ENCODE measurements at places on chromosomes 2 and 18.

DNA sequence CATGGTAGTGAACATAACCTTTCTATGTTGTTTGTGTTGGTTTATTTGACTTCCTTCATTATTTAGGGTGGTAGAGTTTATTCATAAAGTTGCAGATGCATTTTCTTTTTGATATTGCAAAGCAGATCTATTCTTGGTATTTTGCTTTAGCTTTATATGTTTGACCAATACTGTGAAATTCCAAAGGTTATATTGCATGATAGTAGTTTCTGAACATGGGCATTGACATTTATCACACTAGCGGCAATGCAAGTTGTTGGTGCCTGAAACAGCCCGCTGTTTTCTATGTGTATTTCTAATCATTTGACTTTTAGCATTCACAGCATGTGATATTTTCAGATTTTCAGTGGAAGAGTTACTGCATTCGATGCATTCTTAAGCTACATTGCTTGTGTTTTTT, 87.2 kb downstream of the ASXL3 start:
- no peak for DNase-seq

GRCh38 chr2:196268538-196269338, 97.4 kb upstream of the STK17B start:
- DNase-seq = no peak

GRCh38 chr18:10413722-10414121, 40.7 kb upstream of the APCDD1 start:
- no peak for DNase-seq

GRCh38 chr18:31739651-31740050, 21.0 kb downstream of the SLC25A52 start:
- no peak for DNase-seq

DNA sequence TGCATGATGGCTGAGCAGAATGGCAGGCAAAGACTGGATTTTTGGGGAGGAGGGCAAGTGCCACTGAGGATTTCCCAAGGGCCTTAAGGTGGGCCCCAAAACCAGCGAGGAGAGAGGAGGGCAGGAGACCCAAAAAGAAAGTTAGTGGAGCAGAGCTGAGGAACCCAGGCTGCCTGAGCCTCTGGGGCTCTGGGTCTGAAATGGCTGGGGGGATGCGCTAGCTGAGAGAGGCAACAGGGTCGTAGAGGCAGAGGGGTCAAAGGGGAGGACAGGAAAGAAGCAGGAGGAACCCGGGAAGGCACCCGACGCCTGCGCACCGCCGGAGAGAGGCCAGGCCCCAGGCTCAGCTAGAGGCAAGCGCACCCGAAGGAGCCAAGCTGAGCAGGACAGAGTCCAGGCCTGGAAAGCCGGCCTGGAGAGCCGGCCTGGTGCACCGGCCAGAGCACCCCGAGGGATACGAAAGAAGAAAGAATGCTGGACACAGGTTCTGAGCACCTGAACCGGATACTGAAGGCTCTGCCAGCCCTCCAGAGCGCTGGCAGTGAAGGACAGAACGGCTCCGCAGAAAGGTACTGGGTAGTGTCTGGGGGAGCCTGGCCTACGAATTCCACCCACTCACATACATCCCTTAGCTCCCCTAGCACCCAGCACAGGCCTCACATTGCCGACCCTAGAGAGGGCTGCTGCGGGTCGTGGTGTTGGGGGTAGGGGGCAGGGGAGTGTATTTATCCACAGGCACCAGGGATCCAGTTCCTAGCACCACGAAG, 39.5 kb upstream of the ATP6V1B1 start:
- DNase-seq = no peak

GRCh38 chr2:27977731-27978312, 87.3 kb downstream of the BABAM2 start:
- DNase-seq = no peak

DNA sequence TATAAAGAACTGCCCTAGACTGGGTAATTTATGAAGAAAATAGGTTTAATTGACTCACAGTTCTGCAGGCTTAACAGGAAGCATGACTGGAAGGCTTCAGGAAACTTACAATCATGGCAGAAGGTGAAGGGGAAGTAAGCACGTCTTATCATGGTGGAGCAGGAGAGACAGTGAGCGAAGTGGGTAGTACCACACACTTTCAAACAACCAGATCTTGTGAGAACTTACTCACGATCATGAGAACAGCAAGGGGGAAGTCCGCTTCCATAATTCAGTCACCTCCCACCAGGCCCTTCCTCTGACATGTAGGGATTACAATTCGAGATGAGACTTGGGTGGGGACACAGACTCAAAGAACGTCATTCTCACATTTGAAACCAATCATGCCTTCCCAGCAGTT, 260.1 kb upstream of the FAM98A start:
- DNase-seq = no peak

DNA sequence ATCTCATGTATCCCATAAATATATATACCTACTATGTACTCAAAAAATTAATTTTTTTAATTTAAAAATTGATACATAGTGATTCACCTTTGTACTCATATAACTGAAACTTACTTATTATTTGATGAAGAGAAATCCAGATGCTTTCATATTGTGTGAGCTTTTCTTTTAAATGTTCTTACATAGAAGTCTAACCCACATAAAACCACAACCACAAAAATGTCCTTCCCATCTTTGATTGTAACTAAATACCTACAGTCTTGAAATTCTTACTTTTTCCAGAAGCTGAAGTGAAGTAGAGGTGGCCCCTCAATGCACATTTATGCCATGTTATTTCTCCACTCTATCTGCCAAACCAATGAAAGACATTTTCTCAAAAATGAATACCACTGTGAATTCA, 117.9 kb upstream of the COL5A2 start:
- DNase-seq = no peak

- DNase-seq = no peak
Observed at GRCh38 chr2:197286805-197287595, 23.6 kb downstream of the ANKRD44 start.

GRCh38 chr2:238278626-238279323, 9.6 kb downstream of the PER2 start:
- DNase-seq = no peak

DNA sequence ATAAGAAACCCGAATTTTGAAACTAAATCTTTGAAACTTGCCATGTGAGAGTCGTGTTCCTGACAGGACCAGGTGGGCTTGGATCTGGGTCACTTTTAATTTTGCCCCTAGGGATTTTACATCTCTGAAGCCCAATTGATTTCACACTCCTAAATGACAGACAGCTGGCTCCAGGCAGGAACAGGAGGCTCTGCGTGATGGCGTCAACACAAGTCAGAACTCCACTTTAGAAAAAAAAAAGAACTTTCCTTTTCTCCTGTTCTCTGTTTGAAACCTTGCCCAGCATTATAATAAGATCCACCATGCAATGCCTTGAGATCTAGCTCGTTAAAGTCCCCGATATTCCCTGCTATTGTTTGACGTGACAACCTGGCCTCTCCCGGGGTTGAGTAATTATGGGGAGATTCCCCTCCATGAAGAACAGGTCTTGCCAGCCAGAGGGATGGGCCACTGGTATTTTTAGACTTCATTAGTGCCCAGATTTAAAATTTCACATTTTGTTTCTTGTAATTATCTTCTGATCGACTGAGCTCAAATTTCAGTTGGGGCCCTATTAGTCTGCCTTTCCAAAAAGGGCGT, 260.3 kb downstream of the KLHL29 start:
- no peak for DNase-seq

GRCh38 chr2:88442473-88442872, 10.0 kb downstream of the FOXI3 start:
- no peak for DNase-seq

- no peak for DNase-seq
Observed at GRCh38 chr2:242020196-242021004, 150.9 kb downstream of the RTP5 start.

DNA sequence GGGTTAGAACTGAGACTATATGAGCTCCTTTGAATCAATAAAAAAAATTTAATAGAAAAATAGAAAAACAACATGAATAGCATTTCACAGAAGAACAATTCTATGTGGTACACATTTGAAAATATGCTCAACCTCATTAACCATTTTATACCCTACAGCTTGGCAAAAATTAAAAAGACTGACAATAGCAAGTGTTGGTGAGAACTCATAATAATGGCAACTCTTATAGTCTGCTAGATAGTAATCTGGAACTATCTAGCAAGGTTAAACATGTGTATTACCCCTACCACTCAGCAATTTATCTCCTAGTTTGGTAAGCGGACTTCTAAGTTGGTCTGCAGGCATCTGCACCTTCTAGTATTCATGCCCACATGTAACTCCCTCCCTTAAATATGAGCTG, 67.8 kb downstream of the CYBRD1 start:
- DNase-seq = no peak

GRCh38 chr18:2410688-2411087, 160.6 kb downstream of the METTL4 start:
- DNase-seq = no peak

GRCh38 chr18:71040161-71040560, 751.3 kb downstream of the SOCS6 start:
- no peak for DNase-seq

DNA sequence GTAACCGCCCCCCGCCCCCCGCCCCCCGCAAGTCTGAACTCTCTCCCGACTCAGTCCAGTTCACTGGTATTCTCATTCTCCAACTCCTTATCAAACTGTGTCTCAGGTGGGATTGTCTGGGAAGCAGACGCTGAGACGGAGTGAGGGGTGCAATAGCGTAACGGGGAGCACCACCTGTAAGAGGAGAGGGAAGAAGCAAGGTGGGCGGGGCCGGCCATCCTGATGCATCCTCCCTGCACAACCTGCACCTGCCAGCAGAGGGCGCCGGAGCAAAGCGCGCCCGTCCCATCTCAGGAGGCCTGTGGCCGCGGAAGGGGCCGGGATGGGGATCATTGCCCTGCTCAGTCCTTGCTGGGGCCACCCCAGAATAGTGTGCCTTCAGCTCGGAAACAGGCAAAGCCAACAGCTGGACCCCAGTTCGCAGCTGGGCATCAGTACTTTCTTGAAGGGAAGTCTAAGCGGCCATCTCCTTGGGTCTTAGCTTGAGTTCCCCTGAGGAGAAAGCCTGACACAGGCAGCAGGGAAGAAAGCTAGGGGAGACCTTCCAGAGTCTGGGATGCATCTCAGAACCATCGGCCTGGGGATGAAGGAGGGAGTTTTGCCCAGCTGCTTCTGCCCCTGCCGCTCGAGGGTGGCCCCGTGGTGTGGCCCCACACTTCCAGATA, 208.0 kb downstream of the TFCP2L1 start:
- DNase-seq = peak; percentile 62
